ENCODE measurements at places on chromosomes 12 and 14.

DNA sequence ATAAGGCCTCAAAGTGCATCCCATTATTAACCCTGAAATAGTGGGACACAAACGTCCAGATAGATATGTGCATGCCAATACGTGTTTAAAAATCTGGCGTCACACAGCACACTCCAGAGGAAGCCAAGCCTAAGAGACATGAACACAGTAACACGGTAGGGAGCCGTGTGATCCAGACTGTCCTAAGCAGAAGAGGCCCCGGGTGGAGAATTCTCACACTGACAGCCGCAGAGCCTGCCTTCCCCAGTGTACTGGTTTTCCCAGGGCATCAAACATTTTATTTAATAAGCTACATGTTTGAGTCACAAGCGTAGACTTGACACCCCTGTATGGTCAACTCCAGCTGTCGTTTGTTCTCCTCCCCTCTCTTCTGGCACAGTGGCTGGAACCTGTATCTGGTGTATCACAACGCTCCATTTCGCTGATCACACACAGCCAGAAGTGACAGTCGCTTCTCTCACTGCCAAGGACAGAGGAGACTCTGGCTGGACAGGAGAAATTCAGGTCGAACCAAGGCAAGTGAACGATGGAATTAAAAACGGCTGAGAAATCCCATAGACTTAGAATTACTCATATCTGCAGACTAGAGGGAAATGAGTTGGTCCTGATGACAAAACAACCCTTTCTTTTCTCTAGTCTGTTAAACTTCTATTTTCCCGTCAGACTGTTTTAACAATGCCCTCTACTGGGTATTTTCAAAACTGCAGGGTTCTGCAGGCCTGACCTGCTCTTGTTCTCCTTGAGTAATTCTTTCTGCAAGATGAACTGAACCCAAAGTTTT is 359.9 kb downstream of the RGS6 start:
- DNase-seq, result no peak

- DNase-seq, result no peak
Measured at GRCh38 chr12:95605875-95606274, 54.6 kb upstream of the USP44 start.

DNA sequence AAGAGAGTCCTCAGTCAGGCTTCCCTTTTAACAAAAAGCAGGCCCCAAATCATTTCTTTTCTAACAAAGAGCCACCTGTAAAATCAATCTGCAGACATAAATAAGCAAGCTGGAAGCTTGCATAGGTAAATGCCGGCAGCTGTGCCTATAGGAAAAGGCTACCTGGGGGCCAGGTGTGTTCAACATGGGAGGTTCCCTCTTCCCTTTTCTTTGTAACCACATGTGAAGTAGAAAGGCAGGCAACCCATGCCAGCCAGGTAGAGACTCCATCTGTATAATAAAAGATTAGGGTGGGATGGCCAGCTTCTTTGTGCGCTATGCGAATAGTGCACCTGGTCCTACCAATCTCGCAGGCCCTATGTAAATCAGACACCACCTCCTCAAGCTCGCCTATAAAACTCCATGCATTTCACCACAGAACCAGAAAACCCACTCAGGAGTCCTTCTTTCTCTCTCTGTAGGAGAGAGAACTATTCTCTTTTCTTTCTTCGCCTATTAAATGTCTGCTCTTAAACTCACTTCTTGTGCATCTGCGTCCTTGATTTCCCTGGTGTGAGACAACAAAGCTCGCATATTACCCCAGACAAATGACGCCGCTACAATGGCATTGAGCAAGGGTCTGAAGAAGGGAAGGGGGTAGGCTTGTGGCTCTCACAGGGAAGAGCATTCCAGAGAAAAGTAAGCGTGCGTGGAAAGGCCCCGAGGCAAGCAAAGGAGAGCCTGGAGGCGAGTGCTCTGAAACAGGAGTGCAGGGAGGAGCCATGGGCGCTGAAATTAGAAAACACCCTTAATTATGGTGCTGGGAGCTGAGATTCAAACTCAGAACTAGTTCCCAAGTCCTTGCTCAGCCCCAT is 67.2 kb downstream of the TTC9 start:
- DNase-seq, result no peak

DNA sequence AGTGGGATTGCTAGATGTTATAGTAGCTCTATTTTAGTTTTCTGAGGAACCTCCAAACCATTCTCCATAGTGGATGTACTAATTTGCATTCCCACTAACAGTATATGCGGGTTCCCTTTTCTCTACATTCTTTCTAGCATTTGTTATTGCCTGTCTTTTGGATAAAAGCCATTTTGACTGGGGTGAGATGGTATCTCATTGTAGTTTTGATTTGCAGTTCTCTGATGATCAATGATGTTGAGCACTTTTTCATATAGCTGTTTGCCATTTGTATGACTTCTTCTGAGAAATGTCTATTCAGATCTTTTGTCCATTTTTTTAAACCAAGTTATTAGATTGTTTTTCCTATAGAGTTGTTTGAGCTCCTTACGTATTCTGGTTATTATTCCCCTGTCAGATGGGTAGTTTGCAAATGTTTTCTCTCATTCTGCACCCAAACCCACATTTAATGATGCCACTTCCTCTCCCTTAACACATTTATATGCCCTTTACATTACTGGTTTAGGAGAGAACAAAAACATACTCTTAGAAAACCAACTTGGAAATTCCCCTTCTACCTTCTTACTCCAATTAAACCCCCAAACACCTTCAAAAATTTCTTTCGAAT is 48.2 kb downstream of the NELL2 start:
- no peak for DNase-seq

GRCh38 chr14:99177046-99177655 is 94.8 kb downstream of the BCL11B start:
- no peak for DNase-seq

DNA sequence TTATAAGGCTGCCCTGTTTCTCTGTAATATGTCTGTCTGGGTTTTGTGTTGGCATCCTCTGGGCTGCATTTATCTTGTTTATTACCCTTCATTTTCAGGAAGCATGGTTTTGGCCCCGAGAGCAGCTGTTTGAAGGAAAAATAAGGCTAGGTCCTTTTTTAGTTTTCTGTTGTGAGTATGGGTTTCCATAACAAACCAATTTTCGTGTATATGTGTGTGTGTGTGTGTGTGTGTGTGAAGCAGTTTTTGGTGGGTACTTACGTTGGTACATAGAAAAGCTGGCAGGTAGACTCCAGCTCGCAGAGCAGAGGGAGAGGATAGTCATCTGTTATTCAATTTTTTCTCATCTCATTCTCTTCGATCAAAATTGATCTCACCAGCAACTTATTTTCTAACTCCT is 52.5 kb downstream of the MAPKAPK5 start:
- DNase-seq, result no peak

DNA sequence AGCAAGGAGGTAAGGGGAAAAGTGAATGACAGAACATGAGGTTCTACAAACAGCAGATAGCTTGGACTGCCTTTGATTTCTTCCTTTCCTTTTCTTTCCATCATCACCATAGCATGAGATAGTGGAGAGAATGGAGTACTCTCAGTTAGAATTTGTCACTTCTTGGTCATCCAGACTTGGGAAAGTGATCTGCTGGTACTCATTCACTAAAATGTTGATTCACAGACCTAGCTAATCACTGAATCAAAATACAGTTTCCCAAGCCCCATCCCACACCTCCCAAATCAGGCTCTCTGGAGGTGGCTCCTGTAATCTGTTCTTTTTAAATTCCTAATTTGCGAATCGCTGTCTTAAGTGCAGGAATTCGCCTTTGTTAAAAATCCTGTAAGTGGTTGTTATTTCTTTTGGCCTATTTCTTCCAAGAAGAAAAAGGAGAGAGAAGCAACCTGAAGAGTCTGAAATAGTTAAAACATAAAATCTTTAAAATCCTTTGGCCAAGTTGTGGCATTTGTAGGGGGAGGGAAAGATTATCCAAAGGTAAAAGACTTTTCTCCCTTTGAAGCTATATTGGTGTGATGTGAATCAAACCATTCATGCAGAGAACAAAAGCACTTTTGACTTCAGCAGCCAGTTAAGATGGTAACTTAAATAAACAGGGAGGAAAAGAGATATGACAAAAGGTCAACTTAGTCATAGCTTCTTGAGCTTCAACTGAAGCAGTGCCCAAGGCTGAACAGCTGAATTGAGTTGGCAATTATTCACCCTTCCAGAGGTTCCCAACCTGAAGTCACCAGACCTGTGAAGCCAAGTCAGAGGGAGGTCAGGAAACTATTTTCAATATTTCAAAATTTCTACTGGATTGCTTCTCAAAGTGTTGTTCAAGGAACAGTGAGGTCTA is 255.1 kb upstream of the KRR1 start:
- no peak for DNase-seq

GRCh38 chr12:100027671-100028070 is 42.9 kb upstream of the ANKS1B start:
- DNase-seq, result no peak

GRCh38 chr14:38042322-38042721 is 165.4 kb upstream of the SSTR1 start:
- no peak for DNase-seq

DNA sequence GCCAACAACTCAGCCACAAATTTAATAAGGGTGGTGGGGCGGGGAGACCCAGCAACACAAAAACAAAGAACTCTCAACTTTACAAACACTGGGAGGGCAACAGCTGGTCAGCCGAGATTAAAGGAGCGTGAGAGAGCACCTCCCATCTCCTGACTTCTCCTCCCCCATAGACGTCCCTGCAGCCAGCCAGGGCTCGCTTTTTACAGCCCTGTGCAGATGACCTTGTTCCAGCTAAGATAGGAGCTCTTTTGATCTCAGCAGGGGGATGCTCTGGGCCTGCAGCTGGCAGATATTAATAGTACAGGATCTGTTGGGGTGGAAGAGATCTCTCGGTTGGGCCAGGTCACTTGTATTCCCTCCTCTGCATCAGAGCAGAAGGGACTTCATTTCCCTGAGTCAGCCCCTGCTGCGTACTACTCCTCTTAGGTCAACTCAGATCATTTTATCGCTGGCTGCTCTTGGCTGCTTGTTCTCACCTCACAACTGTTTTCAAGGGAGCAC is 475.8 kb downstream of the RAD51B start:
- no peak for DNase-seq

DNA sequence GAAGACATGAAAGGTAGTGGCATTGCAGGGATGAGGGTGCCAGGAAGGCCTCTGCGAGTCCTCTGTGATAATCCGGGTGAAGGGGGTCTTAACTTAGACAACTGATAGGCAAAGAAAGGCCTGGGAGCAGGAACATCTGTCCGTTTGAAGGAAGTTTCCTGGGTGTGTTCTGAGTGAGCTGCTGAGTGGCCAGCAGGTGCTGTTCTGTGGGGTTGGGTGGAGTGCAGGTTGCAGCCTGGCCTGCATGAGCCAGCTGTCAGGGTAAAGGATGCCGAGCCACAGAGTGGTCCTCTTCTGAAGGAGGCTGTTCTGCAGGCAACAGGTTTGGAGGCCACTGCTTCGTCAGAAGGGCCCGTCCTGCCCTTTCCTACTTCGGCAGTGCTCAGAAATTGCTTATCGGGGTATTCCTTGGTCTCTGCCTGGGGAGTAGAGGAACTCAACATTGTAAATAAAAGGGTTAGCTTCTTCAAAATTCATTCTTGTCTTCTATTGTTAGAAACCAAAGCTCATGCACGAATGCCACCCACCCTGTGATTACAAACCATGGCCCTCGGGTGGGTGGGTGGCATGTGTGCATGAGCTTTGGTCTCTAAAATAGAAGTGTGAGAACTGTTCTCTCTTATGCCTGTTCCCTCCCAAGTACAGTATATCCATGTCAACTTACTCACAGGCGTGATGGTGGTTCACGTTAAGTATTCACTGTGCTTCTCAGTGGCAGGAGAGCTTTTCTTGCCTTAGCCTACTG is 118.9 kb downstream of the CHST11 start:
- no peak for DNase-seq

GRCh38 chr12:29818916-29819623 is 35.3 kb upstream of the TMTC1 start:
- DNase-seq, result no peak

GRCh38 chr12:38783304-38783703 is 122.1 kb downstream of the CPNE8 start:
- DNase-seq, result no peak

GRCh38 chr14:105793836-105794235 is 267.5 kb downstream of the TMEM121 start:
- DNase-seq, result no peak

- no peak for DNase-seq
Measured at GRCh38 chr12:54390176-54390667, 5.7 kb upstream of the ZNF385A start.

GRCh38 chr14:100790502-100791347 is 35.2 kb upstream of the MEG3 start:
- no peak for DNase-seq

DNA sequence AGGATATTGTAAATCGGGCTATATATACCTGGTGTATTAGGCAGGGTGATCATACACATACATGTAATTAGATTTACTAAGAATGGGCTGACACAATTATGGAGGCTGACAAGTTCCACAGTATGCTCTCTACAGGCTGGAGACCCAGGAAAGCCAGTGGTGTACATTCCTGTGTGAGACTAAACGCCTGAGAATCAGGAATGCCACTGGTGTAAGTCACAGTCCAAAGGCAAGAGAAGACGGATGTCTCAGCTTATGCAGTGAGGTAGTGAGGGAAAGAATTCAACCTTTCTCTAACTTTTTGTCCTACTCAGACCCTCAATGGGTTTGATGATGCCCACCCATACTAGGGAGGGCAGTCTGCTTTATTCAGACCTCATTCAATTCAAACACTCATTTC is 57.1 kb downstream of the METTL25 start:
- DNase-seq, result no peak

DNA sequence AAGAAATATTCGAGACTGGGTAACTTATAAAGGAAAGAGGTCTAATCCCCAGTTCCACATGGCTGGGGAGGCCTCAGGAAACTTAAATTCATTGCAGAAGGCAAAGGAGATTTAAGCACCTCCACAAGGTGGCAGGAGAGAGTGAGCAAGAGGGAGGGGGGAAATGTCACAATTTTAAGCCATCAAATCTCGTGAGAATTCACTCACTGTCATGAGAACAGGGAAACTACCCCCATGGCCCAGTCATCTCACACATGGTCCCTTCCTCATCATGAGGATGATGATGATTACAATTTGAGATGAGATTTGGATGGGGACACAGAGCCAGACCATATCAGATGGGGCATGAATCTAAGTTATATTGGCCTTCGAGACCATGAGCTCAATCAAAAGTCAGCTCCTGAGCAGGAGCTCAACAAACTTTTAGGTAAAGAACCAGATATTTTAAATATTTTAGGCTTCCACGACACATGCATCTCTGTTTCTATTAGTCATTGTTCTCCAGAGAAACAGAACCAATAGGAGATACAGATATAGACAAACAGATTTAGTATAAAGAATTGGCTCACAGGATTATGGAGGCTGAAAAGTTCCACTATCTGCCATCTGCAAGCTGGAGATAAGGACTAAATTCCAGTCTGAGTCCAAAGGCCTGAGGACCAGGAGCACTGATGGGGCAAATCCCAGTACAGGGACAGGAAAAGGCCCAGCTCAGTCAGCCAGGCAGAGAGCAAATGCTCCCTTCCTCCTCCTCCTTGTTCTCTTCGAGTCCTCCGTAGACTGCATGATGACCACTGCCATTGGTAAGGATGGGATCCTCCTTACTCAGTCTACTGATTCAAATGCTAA is 24.9 kb downstream of the DGLUCY start:
- peak; percentile 21 for DNase-seq

GRCh38 chr14:78341827-78342389 is 171.7 kb downstream of the NRXN3 start:
- DNase-seq, result no peak
